Activated CD4-positive, alpha-beta T cell treated with anti-CD3 and anti-CD28 coated beads for 24 hours (primary cell): ENCODE measurements at places on chromosomes 6 and 20.

DNA sequence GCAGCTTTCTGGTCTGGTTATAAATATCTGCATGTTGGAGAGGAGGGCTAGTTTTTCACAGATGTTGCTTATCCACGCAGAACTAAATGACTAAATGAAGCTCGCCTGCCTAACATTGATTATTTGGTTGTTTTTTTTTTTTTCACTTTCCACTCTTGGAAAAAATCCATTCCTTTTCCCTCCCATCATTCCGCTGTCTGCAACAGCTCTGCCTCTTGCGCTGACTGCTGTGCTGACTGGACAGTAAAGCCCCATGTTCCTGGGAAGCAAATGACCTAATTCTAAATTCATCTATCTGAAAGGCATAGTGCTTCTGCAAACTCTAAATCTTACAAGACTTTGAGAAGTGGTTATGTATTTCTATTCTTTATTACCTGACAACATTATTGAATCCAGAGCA, 255.5 kb upstream of the PLN start:
- no peak for DNase-seq

DNA sequence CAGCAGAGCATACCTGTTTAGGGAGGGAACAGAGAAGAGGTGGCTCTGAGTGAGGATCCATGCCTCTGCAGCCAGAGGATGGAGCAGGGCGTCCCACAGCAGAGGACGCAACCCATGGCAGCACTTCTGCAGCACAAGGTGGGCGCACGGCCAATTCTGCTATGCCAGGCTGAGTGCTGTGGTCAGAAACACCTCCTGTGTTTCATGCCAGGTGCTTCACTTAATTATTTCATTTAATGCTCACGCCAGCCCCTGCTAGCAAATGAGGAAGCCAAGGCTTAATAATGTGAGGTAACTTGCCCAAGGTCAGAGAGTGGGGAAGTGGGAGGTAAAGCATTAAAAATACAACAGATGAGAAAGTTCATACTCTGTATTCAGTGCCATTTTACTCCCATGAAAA, 68.5 kb upstream of the PTGIS start:
- DNase-seq, result no peak

GRCh38 chr6:41678511-41679084, 40.3 kb downstream of the MDFI start:
- no peak for DNase-seq

DNA sequence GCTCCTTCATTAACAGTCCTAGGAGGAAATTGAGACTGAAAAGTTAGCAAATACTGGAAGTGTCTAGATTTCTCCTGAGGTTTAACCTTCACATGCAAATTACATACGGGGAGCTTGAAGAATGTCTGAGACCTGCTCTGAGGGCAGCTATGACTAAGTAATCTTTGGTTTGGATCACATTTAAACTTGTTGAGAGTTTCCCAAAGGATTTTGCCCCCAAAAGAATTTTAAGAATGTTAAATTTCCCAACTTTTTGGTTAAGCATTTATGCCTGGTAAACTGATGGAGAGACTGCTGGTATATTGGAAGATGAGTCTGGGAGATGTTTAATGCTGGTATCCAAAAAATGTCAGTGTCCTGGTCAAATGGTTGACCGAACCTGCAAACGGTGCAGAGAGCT, 97.0 kb downstream of the RREB1 start:
- DNase-seq, result no peak

GRCh38 chr6:4675121-4675520, 101.1 kb upstream of the CDYL start:
- no peak for DNase-seq

DNA sequence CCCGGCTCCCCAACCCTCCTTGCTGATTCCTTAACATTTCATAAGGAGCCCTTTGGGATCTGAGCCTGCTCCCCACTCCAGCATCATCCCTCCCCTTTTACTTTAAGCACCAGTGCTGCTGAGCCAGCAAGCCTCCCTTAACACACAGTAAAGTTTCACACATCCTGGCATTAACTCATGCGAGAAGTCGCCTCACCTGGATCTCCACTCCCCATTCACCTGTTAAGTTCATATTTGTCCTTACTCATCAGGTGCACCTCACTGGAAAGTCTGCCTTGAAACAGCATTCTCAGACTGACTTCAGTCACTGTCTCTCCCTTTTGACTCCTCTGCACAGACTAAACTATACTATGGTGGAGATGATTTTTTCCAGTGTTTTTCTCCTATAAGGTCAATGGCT, 47.8 kb upstream of the MAP7 start:
- DNase-seq, result no peak

DNA sequence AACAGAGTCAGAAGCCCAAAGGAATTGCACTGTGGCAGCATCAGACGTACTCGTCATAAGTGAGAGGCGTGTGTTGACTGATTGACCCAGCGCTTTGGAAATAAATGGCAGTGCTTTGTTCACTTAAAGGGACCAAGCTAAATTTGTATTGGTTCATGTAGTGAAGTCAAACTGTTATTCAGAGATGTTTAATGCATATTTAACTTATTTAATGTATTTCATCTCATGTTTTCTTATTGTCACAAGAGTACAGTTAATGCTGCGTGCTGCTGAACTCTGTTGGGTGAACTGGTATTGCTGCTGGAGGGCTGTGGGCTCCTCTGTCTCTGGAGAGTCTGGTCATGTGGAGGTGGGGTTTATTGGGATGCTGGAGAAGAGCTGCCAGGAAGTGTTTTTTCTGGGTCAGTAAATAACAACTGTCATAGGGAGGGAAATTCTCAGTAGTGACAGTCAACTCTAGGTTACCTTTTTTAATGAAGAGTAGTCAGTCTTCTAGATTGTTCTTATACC, 55.8 kb downstream of the VAPB start:
- DNase-seq, result no peak

DNA sequence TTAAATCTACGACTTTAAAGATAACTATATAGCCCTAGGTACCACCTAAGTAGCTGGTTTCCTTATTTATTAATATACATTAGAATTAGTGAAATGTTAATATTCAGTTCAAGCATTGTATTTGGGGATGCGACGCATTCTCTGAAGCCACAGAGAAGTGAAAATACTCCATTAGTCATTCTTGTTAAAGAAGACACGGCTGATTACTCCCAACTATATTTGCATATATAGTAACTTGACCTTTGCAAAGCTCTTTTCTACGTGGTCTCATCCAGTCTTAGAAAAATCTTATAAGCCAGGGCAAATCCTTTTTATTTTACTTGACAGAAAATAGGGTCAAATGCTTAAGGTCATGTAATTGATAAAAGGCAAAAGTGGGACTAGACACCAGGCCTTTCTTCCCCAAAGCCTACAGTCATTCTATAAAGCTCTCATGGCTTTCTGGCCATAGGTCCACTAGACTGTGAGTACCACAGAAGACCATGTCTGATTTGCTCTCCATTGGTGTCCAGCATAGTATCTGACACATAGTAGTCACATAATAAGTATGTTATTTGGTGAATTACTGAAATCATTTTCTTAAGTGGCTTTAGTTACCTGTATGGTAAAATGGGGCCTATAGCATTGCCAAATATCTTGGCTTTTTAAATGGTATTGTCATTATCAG, 11.3 kb downstream of the ZHX3 start:
- DNase-seq, result no peak

GRCh38 chr20:38873050-38873581, 53.1 kb upstream of the FAM83D start:
- DNase-seq, result peak; percentile 68
